Bone marrow (tissue), 2 donors: ENCODE measurements at places on chromosomes 16 and 17.

DNA sequence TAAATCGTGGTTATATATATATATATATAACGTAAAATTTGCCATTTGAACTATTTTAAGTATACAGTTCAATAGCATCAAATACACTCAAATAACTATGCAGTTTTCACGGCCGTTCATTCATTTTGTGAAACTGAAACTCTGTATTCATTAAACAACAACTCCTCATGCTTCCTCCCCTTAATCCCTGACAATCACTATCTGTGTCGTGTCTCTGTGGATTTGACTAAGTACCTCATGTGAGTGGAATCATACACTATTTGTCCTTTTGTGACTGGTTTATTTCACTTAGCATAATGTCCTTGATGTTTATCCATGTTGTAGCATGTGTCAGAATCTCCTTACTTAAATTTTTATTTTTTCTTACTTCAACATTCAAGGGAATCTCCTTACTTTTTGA is 2.8 kb downstream of the CCL23 start:
- DNase-seq, result no peak

- DNase-seq, result no peak
Measured at GRCh38 chr16:20903116-20903898, 2.7 kb downstream of the LYRM1 start.

DNA sequence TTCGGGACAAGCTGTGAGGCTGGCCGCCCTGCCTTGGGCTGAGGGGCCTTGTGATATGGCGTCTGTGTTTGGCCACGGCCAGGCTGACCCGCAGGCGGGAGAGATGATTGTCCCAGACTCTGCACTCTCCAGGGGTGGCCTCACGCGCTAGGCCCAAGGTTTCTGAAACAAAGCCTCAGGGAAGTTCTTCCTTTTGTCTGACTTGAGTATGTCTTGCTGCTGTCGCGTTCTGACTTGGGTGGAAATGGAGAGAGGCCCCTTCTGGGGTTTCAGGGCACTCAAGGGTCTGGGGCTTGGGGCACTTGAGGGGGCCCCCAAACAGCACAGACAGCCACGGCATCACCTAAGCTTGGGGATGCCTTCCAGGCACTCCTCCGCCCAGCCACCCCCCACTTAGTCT is 3.8 kb upstream of the METRN start:
- DNase-seq, result no peak

DNA sequence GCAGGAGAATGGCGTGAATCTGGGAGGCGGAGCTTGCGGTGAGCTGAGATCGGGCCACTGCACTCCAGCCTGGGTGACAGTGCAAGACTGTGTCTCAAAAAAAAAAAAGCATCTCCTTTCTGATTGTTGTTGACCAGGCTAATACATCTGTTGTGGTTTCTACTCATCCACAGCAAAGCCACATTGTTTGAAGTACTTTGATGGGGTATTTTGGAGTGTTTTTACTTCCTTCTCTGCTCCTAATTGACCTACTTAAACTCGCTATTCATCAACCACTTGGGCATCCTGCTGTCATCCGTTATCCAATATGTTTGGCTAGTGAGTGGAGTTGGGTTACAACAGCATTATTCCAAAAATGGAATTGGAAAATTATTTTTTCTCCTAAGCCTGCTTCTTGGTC is 3.5 kb upstream of the CDC27 start:
- peak; percentile 14 for DNase-seq

- DNase-seq, result no peak
Measured at GRCh38 chr17:10042589-10043244, 137.6 kb upstream of the RCVRN start.

- DNase-seq, result no peak
Measured at GRCh38 chr16:10740000-10740844, 3.4 kb upstream of the NUBP1 start.
